ENCODE measurements at places on chromosomes 12 and 14. TPM values are rescaled to one million over a fixed set of nuclear protein-coding genes. Genes with fewer than 3 reads are reported as not detected.

Gene STAC3
- 0.95 TPM for total RNA-seq

Gene FOXN4
- not detected for total RNA-seq

Gene EML1
- 11.5 TPM for total RNA-seq

Gene NGB
- not detected for total RNA-seq

Gene ADAM20
- total RNA-seq = 1.1 TPM

Gene AVPR1A
- total RNA-seq = 2.1 TPM

DNA sequence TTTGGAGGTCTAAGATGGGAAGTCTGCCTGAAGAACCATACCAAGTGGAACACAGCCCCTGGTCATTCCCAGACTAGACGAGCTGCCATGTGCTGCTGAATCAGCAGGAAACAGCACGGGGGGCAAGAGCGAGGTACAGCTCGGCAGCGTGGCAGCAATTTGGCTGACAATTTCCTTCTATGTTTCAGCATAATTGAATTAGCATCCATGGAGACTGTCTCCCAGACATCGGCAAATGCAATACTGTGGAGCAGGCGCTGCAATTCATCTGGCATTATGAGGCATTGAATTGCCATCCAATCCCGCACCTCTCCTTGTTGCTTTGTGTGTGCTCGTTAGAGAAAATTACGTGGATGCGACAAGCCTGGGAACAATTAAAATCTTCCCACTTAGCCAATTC, 46.0 kb upstream of the CCDC60 start:
- H3K27me3 ChIP-seq = no peaks in the 10 kb centered on the region
- no peaks in the 10 kb centered on the region for H3K36me3 ChIP-seq
- H3K4me1 ChIP-seq = no peaks in the 10 kb centered on the region
- H3K27ac ChIP-seq = no peak overlapping the region
- no peak for DNase-seq

DNA sequence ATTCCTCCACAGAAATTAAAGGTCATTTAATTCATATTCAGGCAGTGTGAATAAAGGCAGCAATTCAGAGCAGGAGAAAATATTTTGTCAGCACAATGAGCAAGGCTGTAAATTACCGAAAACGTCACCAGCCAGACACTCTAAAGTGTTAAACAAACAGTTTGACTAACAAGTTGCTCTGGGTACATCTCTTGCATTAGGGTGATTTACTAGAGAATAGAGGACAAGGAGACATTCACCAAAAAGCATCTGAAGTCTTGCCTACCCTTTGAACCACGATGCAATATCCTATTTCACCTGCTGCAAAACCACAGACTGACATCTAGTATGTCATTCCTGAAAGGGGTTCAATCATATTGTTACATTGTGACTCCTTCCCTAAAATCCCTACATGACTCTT, 27.1 kb upstream of the GPHB5 start:
- no peaks in the 10 kb centered on the region for H3K27me3 ChIP-seq
- no peak for DNase-seq
- H3K4me3 ChIP-seq = no peak overlapping the region
- no peak overlapping the region for H3K27ac ChIP-seq
- no peaks in the 10 kb centered on the region for H3K36me3 ChIP-seq

DNA sequence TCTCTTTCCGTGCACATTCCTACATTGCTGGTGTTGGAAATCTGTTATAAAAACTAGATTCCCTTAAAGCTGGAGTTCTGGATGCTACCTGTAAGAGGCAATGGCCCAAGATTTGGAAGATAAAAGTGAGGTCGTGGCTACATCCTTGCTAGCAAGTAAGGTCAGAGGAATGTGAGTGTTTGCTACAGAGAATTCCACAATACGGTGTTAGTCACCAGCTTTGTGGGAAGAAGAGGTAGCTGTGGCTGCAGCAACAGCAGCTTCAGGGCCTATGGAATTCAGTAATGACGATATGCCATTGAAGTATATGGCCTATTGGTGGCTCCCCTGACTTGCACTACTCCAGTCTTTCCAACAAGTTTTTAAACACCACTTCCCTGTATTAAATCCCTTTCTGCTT, 227.7 kb upstream of the TMEM260 start:
- H3K4me1 ChIP-seq = no peaks in the 10 kb centered on the region
- DNase-seq = no peak
- H3K27ac ChIP-seq = no peak overlapping the region
- H3K4me3 ChIP-seq = no peak overlapping the region
- no peaks in the 10 kb centered on the region for H3K36me3 ChIP-seq

DNA sequence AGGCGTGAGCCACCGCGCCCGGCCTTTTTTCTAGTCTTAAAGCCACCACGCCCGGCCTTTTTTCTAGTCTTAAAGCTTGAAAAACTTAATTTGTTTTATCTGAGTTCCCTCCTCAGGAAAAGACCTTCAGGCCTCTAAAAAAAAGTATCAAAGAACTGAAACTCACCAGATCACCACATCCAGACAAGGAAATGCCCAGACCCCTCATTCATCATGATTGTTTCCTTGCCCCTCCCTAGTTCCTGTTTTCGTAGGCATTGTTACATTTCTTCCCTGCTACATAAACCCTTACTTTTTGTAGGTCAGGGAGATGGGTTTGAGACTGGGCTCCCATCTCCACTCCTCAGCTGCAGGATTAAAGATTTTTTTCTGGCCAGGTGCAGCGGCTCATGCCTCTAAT, 21.1 kb upstream of the VWF start:
- H3K4me3 ChIP-seq = no peak overlapping the region
- no peaks in the 10 kb centered on the region for H3K27me3 ChIP-seq
- H3K36me3 ChIP-seq = no peaks in the 10 kb centered on the region
- DNase-seq = no peak

- peak overlapping the region; percentile 86 for H3K4me3 ChIP-seq
- peak; percentile 61 for DNase-seq
- peaks cover 13% of the 10 kb centered on the region for H3K36me3 ChIP-seq
- no peaks in the 10 kb centered on the region for H3K27me3 ChIP-seq
- peak overlapping the region; percentile 97 for H3K27ac ChIP-seq
- peaks cover 27% of the 10 kb centered on the region for H3K4me1 ChIP-seq
Observed at GRCh38 chr12:57087010-57087690, 1.8 kb upstream of the NAB2 start.

DNA sequence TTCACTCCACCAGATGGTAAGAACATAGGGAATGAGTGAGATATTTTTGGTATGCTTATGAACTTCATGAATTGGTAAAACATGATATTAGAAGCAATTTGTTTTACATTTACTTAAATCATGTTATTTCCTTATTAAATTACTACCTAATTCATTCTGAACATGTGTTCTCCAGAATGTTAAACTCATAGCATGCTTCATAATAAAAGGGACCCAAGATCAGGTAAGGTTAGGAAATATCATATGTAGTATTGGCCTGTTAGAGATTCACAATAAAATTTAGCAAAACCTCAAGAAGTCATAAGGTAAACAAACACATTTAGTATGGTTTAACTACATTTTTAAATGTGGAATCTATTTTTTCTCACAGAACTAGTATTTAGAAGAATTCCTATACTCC, 28.2 kb downstream of the PTPRQ start:
- no peak overlapping the region for H3K27ac ChIP-seq
- no peak overlapping the region for H3K4me3 ChIP-seq
- no peak for DNase-seq

GRCh38 chr12:107990325-107990724, 138.8 kb upstream of the WSCD2 start:
- no peaks in the 10 kb centered on the region for H3K36me3 ChIP-seq
- peaks cover 24% of the 10 kb centered on the region for H3K27me3 ChIP-seq

- H3K36me3 ChIP-seq = no peaks in the 10 kb centered on the region
- no peaks in the 10 kb centered on the region for H3K4me1 ChIP-seq
- H3K27me3 ChIP-seq = no peaks in the 10 kb centered on the region
- H3K4me3 ChIP-seq = no peak overlapping the region
- no peak overlapping the region for H3K27ac ChIP-seq
- no peak for DNase-seq
Observed at GRCh38 chr12:77941401-77941800, 110.7 kb downstream of the NAV3 start.

GRCh38 chr14:36773558-36773957, 111.9 kb downstream of the PAX9 start:
- H3K27me3 ChIP-seq = no peaks in the 10 kb centered on the region
- H3K36me3 ChIP-seq = no peaks in the 10 kb centered on the region
- no peak for DNase-seq
- H3K27ac ChIP-seq = no peak overlapping the region
- H3K4me3 ChIP-seq = no peak overlapping the region

GRCh38 chr14:91693346-91693745, 38.5 kb downstream of the CATSPERB start:
- DNase-seq = no peak
- no peaks in the 10 kb centered on the region for H3K36me3 ChIP-seq
- H3K27ac ChIP-seq = no peak overlapping the region
- H3K27me3 ChIP-seq = no peaks in the 10 kb centered on the region
- H3K4me3 ChIP-seq = no peak overlapping the region
- peaks cover 7% of the 10 kb centered on the region for H3K4me1 ChIP-seq

DNA sequence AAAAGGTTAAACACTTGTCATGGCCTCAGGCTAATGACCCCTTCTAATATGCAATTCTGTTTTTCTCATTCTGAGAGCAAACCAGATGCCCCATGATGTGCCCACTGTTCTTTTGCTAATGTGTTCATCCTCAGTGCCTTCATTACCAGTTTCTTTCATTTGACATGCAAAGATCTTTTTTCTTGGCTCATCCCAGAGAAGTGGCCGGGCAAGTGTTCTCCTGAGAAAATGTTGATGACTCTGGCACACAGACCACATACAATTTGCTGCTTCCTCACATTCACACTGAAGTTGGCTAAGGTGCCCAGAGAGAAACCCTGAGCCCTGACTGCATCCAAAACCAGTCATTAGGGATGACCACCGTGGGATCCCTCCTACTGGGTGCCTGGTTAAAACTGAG, 833.3 kb downstream of the DIO2 start:
- no peak for DNase-seq
- H3K27ac ChIP-seq = no peak overlapping the region
- no peaks in the 10 kb centered on the region for H3K36me3 ChIP-seq

GRCh38 chr12:12717586-12718380, 615 bp downstream of the CDKN1B start:
- H3K4me1 ChIP-seq = peaks cover 49% of the 10 kb centered on the region
- peak overlapping the region; percentile 77 for H3K4me3 ChIP-seq
- peak overlapping the region; percentile 97 for H3K27ac ChIP-seq
- H3K36me3 ChIP-seq = no peaks in the 10 kb centered on the region
- no peak for DNase-seq

- H3K4me1 ChIP-seq = peaks cover 46% of the 10 kb centered on the region
- no peak for DNase-seq
- H3K36me3 ChIP-seq = no peaks in the 10 kb centered on the region
- H3K4me3 ChIP-seq = no peak overlapping the region
- peaks cover 27% of the 10 kb centered on the region for H3K27me3 ChIP-seq
- H3K27ac ChIP-seq = no peak overlapping the region
Observed at GRCh38 chr14:23573384-23574015, 5.1 kb downstream of the JPH4 start.

- peaks cover 100% of the 10 kb centered on the region for H3K4me1 ChIP-seq
- peak overlapping the region; percentile 96 for H3K27ac ChIP-seq
- DNase-seq = no peak
- no peaks in the 10 kb centered on the region for H3K36me3 ChIP-seq
Observed at GRCh38 chr12:47813511-47814196, 6.0 kb downstream of the HDAC7 start.

- peaks cover 52% of the 10 kb centered on the region for H3K4me1 ChIP-seq
- H3K36me3 ChIP-seq = no peaks in the 10 kb centered on the region
- H3K27me3 ChIP-seq = no peaks in the 10 kb centered on the region
- no peak overlapping the region for H3K27ac ChIP-seq
Observed at GRCh38 chr12:111438481-111438880, 32.8 kb downstream of the SH2B3 start.

DNA sequence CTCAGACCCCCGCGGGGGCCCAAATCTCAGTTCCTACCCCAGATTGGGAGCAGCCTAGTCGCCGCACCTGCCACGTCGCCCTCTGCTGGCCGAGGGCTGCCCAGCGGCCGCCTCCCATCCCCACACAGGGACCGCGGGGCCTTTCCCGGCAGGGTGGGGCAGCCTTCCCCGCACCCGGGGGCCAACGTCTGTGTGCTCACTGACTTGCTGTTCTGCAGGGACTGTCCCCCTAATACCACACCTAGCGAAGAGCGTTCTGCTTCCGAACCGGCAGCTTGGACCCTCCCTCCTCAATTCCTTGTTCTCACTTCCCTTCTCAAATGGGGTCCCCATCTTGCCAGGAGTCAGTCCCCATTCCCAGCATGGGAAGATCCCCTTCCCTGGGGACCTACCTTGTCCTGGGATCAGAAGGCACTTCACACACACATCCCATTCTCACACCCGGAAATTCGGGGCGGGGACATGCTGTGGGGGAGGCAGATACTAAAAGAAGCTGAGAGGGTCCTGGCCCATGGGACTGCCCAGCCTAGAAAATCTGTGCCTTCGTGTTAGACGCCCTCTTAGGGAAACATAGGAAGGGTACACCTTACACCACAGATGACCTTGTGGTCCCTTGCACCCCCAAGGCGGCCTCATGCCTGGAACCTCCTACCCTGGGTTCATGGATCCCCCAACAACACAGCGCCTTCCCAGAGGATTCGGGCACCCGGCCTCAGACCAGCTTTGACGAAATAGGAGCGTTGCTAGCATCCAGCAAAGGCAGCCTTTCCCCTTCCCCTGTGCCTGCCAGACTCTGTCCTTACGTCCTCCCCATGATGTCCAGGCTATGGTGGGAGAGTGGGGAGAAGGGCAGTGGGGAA, 16.4 kb downstream of the ACVRL1 start:
- peak overlapping the region; percentile 74 for H3K27ac ChIP-seq
- H3K4me3 ChIP-seq = no peak overlapping the region
- H3K4me1 ChIP-seq = peaks cover 29% of the 10 kb centered on the region
- DNase-seq = no peak
- no peaks in the 10 kb centered on the region for H3K36me3 ChIP-seq

DNA sequence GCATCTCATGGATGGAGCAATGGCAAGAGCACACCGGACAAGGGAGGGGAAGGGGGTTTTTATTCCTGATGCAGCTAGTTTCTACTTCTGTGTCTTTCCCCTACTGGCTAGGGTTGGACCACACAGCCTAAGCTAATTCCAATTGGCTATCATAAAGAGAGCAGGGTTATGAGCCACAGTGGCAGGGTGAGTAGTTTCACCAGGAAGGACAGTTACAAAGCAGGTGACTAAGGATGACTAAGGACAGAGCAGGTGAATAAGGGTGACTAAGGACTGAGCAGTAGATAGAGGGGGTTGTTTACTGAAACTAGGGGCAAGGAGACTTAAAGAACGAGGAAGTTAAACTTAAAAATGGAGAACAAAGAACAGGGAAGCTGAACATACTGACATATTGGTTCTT, 321.4 kb upstream of the SEL1L start:
- H3K36me3 ChIP-seq = no peaks in the 10 kb centered on the region
- no peak for DNase-seq
- no peak overlapping the region for H3K27ac ChIP-seq
- H3K27me3 ChIP-seq = no peaks in the 10 kb centered on the region
